ENCODE measurements at places on chromosomes 4 and X. TPM values are rescaled to one million over a fixed set of nuclear protein-coding genes. Genes with fewer than 3 reads are reported as not detected.

The USP17L20 gene
- not detected for total RNA-seq

The CYP2U1 gene
- 14.0 TPM for total RNA-seq

The TGIF2LX gene
- not detected for total RNA-seq

The SLC25A6 gene
- total RNA-seq, result 282 TPM

The XK gene
- total RNA-seq, result 2.3 TPM

The CENPE gene
- total RNA-seq, result 8.4 TPM

The SLC9A7 gene
- total RNA-seq, result 11.0 TPM

The NUDT11 gene
- 0.51 TPM for total RNA-seq

The GSX2 gene
- total RNA-seq, result not detected

Measured in spleen (tissue), 13 donors.